ENCODE measurements at places on chromosomes 16 and 17.

DNA sequence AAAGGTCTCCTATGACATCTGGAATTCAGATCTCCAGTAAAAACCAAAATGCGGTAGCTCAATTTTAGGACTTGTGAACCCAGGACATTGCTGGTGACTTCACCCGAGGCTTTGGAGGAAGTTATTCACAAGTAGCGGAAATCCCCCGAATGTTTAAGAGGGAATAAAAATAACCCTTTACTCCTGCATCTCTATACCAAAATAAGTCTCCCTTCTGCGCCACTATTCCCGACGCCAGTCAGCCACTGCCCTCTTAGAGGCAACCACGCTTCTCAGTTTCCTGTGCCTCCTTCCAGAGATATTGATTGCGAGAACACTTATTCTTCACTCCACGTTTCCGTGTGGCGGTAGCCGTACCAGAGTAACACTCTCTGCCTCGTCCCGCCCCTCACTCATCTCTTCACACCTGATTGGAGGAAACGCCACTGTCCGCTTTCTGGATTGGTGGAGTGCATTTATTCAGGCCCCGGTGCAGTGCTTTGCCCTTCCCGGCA lies 27.4 kb downstream of the EMP2 start:
- no peak for DNase-seq

GRCh38 chr16:88047462-88047861 lies 96.2 kb downstream of the BANP start:
- DNase-seq: no peak

DNA sequence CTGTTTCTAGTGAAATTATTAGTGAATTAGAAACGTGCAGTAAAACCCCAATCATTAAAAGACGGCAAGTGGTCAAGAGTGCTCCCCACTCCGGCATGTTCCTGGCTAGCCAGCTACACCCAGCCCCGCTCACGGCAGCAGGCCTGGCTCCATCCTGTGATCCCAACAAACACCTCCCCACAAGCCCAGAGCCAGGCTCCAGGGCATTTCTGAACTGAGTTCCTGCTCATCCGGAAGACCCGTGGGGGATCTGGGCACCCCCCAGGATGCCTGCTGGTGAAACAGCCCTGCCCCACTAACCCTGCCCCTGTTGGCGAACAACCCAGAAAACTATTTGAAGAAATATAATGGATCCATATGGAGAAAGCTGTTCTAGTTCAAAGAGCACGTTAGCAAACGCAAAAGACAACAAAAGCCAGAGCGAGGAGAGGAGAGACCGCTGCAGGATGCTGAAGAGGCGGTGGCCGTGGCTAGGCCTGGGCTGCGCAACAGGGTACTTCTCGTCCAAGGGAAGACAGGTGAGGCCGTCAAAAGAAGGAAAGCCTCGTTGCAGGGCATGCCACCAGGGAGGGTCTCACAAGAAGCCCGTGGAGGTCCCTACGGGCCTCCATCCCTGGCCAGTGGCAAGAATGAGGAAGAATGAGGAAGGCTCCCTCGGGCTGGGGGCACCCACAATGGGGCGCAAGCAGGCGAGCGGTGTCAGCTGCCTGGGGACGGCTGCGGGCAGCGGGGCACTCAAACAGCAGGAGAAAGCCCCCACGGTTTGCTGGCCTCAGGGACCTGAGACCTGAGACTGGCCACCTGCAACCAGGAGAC lies 19.2 kb downstream of the SLC16A3 start:
- DNase-seq: no peak

- no peak for DNase-seq
Measured at GRCh38 chr17:75457047-75457654, 716 bp downstream of the TMEM94 start.

DNA sequence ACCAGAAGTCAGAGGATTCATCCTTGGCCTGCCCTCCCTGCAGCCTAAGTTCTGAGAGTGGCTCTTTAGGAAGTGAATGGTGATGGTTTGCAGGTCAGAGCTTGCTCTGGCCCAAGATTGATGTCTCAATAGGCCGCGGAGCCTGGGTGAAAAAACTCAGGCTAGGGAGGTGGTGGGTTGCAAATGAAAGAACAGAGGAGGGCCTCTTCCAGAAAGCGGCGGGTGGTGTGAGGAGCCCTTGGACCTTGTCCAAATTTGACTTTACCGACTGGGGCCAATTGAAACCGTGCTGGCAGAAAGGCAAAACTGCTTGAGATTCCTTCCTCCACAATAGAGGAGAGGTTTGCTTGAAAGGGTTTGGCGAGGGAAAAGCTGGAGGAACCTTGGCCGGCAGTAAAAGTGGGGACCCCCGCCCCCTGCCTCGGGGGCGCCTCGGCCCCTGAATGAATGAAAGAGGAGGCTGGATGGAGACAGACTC lies 331.3 kb downstream of the SEC14L1 start:
- DNase-seq: no peak

All from LNCaP clone FGC (cell line).